ENCODE measurements at places on chromosomes 3 and 15. TPM values are rescaled to one million over a fixed set of nuclear protein-coding genes. Genes with fewer than 3 reads are reported as not detected.

ASB14 gene
- total RNA-seq: not detected

MORC1 gene
- not detected for total RNA-seq

GOLGA8T gene
- 0.60 TPM for total RNA-seq

GRCh38 chr3:196177567-196177966, 33.6 kb downstream of the ZDHHC19 start:
- DNase-seq: no peak
- no peak overlapping the region for H3K4me3 ChIP-seq
- no peaks in the 10 kb centered on the region for H3K36me3 ChIP-seq
- no peak overlapping the region for H3K27ac ChIP-seq

DNA sequence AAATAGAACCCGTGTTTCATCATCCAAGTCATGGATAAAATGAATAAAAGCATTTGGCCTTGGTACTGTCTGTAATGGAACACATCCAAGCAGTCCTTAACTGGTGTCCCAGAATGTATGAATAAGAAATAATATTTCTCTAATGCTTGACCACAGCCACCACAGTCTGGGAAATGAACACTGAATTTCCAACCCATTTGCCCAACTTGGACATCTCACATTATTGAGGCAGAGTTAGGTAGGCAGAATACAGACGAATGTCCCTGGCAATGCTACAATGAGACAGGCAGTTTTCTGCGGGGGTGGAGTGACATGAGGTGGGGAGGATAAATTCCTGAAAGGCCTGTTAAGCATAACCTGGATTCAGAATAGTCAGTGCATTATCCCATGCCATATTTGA, 245.7 kb downstream of the ZIC1 start:
- H3K27ac ChIP-seq: no peak overlapping the region
- H3K4me3 ChIP-seq: no peak overlapping the region
- no peaks in the 10 kb centered on the region for H3K36me3 ChIP-seq
- no peaks in the 10 kb centered on the region for H3K27me3 ChIP-seq

DNA sequence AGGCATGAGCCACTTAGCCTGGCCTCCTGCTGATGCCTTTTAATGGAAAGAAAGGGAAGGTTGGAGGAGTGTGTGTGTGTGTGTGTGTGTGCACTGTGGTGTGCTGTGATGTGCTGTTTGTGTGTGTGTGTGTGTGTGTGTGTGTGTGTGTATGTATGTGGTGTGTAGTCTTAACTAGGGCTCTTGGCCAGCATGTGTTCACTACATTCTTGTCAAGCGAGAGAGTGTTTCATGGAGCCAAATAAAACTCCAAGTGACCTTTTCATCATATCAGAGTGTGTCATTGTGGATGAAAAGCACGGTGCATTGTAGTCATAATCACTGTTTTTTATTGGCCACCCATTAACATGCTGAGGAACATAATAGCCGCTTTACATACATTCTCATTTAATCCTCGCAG, 30.8 kb upstream of the BHLHE40 start:
- no peaks in the 10 kb centered on the region for H3K36me3 ChIP-seq
- H3K27ac ChIP-seq: no peak overlapping the region
- H3K4me3 ChIP-seq: no peak overlapping the region
- DNase-seq: no peak
